Aorta (tissue), 5 donors: ENCODE measurements at places on chromosomes 6 and 20.

DNA sequence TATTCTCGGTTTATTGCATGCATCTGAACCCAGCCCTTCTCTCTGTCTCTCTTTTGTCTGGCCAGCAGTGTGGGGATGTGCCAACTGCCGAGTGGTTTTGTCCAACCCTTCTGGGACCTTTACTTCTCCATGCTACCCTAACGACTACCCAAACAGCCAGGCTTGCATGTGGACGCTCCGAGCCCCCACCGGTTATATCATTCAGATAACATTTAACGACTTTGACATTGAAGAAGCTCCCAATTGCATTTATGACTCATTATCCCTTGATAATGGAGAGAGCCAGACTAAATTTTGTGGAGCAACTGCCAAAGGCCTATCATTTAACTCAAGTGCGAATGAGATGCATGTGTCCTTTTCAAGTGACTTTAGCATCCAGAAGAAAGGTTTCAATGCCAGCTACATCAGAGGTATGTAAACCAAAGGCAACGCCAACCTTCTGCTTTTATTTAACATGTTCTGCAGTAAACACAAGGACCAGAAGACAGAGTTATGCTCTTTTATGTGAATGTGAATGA, 65.8 kb downstream of the ADGRG6 start:
- no peak for DNase-seq

DNA sequence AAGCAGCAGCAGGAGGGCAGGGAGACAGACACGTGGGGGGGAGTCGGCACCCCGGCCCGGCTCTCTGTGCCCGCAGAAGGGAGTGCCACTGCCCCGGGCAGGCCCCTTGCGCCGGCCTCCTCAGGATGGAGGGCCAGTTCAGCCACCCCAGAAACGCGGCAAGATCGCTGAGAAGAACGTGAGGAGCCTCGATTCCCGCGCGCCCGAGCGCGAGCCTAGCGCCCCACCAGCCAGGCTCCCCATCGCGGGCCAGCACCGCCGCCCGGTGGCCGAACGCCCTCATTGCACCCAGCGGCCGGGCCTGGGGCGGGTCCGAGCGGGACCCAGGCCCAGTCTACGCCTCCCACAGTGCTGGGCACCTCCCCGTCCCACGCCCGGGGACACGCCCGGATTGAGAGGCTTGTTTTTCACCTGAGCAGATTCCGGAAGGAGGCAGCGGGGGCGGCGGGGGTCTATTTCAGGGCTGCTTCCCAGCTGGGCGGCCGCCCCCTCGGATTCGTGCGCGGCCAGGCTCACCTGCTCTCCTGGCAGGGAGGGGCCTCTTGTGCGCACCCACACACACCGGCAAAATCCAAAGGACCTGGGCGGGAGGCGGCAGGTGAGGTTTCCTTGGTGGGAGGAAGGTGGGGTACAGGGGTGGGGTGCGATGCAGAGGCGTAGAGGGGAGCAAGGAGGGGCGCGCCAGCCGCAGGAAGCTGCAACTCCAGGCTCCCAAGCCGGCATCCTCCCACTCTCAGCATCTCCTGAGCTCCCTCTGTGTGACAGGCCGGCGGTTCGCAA, 9.0 kb upstream of the GRM4 start:
- DNase-seq, result no peak

GRCh38 chr6:87832025-87832825, 130.2 kb upstream of the AKIRIN2 start:
- DNase-seq, result no peak

GRCh38 chr6:100353276-100354015, 111.3 kb downstream of the SIM1 start:
- DNase-seq, result no peak

- no peak for DNase-seq
Observed at GRCh38 chr6:170314983-170315382, 8.4 kb downstream of the FAM120B start.

GRCh38 chr6:121748850-121749249, 313.4 kb downstream of the GJA1 start:
- DNase-seq, result no peak

DNA sequence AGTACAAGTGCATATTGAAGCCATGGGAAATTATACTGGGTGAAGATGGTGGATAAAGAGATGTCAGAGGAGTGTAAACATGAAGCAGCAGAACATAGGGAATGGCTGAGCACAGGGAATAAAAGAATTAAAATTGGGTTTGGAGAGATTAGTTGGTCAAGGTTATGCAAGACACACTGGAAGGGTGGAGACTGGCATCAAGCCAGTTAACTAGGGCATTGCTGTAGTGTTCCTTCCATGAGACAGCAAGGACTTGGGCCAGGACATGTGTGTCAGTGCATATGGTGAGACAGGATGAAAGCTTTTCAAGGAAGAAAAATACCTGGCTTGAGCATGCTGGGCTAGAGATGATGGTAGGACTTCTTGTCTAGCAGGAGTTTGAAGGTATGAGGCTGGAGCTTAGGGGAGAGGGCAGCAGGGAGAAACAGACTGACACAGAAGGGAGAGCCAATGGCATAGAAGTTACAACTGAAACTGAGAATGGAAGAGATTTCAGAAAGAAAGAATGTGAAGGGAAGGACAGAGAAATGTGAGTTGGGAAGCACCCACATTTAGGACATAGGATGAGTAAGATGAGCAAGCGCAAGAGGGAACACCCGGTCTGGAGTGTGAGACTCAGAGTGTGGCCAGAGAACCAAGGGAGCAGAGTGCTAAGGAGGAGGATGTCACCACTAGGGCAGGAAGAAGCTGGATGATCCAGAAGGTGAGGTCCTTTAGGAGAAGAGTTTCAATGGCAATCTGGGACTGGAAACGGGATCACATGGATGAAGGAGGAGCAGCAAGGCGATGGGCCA, 14.5 kb upstream of the TMEM170B start:
- DNase-seq, result no peak

GRCh38 chr6:96330884-96331283, 190.7 kb upstream of the UFL1 start:
- DNase-seq, result no peak

GRCh38 chr6:163308629-163309440, 105.7 kb upstream of the QKI start:
- no peak for DNase-seq

DNA sequence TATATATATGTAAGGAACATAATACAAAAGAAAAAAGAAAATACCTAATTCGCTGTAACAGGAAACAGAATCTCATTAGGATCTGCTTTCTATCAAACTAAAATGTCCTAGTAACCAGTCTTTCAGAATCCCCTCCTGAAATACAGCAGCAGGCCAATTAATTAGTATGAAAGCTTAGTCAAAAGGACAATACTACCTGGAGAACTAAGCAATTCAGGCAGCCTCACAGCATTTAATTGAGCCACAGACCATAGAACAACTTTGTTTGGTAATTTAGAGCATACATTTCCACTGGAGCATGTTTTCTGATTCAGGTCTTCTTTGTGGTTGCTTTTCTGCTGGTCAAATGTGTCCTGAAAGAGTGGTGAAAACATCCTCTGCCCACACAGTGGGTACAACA, 516.0 kb downstream of the LMBRD1 start:
- no peak for DNase-seq
